ENCODE measurements at places on chromosomes 7 and 10.

GRCh38 chr7:113763226-113763625 is 155.6 kb downstream of the PPP1R3A start:
- no peak for DNase-seq

DNA sequence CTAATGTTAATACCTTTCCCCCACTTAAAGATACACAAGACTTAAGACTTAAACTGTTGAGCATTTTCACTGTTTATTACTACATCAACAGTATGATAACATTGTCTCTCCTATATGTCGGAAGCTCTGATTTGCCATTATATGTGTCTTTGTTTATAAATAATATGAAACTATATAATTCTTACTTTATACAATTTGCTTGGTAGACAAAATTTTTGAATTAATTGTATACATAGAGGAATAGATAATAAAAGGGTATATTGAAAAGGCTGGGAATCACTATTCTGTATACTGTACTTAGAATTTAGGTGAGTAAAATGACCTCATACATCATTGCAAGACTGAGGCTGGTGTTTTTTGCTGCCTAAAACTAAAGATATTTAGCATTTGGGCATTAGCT is 82.1 kb upstream of the HDAC9 start:
- DNase-seq: no peak

DNA sequence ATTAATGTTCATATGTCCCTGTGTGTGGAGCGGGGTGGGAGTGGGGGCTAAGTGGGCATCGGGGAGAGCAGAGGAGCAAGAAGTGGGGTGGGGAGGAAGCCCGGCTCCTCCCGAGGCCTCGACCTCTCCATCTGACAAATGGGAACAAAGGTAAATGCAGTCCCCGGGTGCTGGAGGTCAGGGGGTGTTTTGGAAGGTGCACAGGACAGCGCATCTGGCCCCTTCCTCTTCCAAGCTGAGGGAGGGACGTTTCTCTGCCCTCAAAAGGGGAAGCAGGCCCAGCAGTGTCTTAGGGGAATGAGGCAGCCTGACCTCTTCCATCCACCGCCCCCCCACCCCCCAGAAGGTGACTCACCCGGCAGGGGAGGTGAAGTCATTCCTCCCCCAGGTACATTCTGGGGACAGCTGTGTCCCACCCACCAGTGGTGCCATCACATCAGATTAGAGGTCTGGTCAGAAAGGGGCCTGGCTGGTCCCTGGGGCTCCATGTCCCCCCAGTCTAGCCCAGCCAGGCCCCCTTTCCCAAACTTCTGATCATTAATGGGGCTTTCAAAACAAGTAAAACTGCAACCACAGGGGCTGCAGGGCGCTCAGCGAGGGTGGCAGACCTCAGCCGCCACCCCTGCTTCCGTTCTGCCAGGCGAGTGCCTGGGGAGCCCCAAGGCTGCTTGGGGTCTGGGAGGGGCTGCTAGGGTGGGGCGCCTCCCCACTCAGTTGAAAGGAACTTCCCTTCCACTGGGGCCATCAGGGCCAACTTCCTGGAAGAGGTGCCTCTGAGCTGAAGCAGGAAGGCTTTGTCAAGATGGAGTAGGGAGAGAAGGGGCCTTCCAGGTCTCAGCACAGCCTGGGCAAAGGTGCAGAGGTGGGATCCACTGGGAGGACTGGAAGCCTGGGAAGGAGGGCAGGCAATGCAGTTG is 10.8 kb downstream of the LFNG start:
- DNase-seq: no peak

GRCh38 chr10:103720328-103720963 is 134.9 kb downstream of the SH3PXD2A start:
- DNase-seq: no peak

GRCh38 chr10:43362191-43362839 is 9.1 kb upstream of the FXYD4 start:
- peak; percentile 86 for DNase-seq

DNA sequence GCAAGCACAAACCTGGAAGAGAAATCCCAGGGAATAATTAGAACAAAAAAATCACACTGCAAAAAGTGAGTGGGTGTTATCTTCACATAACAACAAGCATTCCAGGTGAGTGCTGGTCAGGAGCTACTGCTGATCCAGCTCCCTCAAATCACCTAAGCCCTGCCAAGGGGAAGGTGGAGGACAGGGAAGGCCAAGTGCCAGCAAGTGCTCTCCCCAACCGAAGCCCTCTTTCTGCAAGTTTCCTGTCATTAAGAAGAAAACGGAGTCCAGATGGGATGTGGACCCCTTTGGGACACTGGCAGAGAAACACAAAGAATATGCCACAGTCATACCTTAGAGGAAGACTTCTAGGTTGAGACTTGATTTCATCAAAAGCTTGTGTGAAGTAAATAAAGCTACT is 933.0 kb upstream of the ZNF722 start:
- DNase-seq: no peak

GRCh38 chr10:127196282-127197153 is at the start of gene INSYN2A:
Gene INSYN2A, minus strand, starts transcription at chr10:127196591. Its CDS starts 20,196 bp downstream, at chr10:127176395.
- peak; percentile 42 for DNase-seq

- no peak for DNase-seq
Measured at GRCh38 chr7:130481898-130482297, 10.0 kb upstream of the MEST start.

DNA sequence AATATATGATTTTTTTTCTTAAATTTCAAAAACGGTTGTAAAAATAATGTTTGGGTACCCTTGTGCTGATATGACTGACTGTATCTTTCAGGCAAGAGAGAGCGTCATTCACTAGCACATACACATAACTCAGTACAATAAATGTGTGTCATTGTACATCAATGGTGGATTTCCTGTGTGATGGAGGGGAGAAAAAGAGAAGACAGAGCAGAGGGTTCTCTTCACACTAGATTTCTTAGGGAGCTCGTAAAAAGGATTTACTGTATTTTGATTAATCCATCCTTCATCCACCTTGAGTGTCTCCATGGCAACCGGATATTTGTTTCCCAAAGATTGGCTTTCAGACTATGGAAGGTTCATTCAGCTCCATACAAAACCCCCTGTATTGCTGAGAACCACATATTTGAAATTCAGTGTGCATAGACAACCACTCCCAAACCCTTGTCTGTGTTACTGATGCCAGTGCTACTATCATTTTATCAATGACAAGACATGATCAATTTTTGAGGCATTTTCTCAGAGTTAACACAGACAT is 150.6 kb downstream of the AKR1D1 start:
- no peak for DNase-seq

DNA sequence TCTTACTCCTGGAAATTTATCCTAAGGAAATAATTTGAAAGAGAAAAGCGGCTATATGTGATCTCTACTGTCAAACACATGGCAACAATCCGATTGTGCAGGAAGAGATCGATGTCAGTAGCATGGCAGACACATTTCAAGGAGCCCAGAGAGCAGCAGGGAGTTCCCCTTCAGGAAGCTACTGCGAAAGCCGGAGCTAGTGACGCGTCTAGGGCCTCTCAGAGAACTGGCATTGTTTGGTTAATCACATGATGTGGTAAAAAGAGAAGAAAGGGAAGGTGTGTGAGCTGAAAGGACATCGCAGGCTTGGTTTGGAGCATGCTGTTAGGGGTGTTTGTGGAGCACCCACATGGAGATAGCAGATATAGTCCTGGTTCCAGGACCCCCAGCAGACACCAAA is 74.9 kb downstream of the BEND7 start:
- DNase-seq: no peak

DNA sequence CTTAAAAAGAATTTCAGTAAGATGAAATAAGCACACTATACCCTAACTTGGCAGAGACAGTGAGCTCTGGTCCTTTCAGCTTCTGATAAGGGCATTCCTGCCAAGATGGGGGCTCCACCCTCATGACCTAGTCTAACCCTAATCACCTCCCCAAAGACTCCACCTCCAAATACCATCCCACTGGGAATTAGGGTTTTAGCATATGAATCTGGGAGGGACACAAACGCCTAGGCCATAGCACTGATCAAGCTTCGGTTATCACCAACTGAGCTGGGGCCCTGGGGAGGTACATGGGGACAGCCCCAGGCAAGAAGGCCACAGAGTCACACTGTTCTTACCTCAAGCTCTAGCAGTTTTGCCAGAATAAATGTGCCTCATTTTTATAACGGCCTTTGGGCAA is 31.4 kb downstream of the PALS2 start:
- no peak for DNase-seq

GRCh38 chr7:112946350-112946749 is 140.3 kb downstream of the GPR85 start:
- no peak for DNase-seq

- no peak for DNase-seq
Measured at GRCh38 chr7:1175597-1175966, 15.6 kb upstream of the ZFAND2A start.

DNA sequence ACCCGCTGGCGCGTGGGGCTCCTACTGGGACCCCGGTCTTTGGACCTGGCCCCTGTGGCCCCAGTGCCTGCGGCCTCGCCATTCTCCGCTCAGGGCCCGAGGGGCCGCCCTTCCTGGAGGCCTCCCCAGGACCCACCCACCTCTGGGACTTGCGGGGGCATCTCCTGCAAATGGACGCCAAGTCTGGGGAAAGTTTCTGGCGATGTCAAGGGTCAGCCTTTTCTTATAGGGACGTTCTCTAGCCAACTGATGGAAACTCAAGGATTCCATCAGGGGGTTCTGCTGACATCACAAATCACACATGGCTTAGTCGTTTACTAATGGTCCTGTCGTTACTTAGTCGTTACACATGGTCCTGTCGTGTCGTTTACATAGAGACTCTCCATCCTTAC is 57.7 kb upstream of the RHOBTB1 start:
- DNase-seq: no peak
